ENCODE measurements at places on chromosomes 7 and 10. TPM values are rescaled to one million over a fixed set of nuclear protein-coding genes. Genes with fewer than 3 reads are reported as not detected.
A peak's percentile ranks its signal among the peaks of the same experiment; 100 is the strongest.

DNA sequence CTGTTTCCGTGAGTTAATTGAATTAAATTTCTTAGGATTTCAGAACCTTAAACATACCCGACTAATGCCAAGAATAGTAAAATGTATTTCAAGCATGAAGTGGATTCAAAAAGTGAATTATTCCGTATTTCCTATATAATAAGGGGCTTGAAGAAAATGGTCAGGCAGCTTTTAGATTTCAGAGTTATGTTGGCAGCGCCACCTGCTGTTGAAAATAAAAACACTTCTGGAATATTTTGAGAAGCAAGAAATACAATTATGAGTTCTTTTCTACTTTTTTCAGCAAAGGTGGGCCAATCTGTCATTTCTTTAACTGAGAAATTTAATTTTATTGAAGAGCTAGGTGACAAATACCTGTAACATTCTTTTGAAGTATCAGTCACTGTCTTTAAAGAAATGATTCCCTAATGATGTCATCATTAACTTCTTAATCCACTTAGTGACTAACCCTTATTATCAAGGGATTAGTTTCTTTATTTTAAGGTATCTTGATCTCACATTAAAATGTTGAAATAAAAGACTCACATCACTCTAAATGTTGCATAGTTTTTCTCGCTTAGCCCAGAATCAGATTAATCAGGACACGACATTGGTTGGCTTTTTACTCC, 36.6 kb upstream of the AGR3 start:
- peak; percentile 50 for DNase-seq

- no peak for DNase-seq
These were observed 483.0 kb upstream of the SORCS1 start for GRCh38 chr10:107647462-107647861.

- no peak for DNase-seq
These were observed 3.4 kb downstream of the H2BK1 start for GRCh38 chr7:151206914-151207313.

GRCh38 chr7:140284062-140284461, 107.3 kb upstream of the KDM7A start:
- no peak for DNase-seq

DNA sequence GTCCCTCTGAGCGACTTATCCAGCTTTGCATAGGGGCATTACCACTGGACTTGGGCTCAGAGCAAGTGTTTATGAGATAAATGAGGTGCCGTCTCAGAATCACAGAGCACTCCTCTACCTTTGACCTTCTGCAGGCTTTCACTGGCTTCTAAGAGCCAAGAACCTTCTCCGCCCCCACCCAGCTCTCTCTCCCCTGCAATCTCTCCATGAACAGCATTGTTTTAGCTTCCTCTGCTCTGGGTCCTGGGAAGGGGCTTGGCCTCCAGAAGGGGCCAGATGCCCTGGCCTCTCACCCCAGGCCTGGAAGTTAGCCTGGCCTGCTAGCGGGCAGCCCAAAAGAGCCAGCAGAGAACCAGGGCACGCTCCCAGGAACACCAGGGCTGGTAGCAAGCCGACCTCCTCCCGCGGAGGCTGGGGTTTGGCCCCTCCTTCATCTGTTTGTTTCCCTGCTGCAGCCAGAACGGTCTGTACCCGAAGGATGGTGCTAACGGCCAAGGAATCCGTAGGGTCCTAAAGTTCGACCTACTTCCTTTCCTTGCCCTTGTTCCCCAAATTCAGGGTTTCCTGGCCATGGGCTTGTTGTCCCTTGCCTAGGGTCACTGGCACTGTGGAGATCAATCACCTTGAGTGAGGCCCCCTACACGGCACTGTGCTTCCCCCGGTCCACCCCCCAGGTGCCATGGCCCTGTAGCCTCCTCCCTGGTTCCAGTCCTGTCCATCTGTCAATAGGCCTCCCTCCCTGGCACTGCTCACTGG, 18.7 kb upstream of the DDIT4 start:
- peak; percentile 66 for DNase-seq

DNA sequence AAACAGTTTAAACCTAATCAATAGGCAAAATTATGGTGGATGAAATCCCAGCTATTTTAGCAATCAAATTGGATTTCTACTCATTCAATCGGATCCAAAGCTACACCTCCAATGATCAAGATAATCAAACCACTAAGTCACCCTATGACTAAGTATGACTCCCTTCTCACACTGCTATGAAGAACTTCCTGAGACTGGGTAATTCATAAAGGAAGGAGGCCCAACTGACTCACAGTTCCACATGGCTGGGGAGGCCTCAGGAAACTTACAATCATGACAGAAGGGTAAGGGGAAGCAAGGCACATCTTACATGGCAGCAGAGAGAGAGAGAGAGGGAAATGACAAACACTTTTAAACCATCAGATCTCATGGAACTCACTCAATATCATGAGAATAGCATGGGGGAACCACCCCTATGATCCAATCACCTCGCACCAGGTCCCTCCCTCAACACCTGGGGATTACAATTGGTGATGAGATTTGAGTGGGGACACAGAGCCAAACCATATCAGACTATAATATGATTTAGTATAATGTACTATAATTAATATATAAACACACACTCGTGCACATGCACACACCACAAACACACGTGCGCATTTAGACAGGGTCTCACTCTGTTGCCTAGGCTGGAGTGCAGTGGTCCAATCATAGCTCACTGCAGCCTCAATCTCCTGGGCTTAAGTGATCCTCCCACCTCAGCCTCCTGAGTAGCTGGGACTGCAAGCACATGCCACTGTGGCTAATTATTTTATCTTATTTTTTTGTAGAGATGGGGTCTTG, 213.6 kb upstream of the FOXK1 start:
- DNase-seq = no peak

DNA sequence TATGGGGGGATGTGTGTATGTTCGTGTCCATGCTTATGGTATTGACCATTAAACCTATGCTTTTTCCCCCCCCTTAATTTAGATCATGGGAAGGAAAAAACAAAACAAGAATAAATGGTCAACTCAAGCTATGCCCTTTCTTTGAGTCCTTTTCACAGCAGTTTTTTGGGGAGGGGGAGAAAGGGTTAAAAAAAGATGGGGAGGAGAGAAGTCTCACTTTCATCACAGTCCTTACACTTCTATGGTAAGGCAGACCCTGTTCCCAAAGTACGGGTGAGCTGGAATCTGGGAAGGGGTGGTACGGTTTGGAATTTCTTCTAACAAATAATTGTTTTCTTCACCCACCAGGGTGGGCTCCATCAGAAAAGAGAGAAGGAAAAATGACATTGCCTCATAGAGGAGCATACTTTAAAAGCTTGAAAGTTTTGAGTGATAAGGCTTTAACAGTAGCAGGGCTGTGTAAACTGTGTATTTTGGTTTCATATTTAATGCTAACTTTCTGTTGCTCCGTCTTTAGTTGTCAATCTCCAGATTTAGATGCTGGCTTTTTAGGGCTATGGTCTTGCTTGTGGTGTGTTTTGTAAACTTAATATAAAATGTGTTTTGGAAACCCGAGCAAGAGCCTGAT, 180.1 kb downstream of the TCF7L2 start:
- no peak for DNase-seq

DNA sequence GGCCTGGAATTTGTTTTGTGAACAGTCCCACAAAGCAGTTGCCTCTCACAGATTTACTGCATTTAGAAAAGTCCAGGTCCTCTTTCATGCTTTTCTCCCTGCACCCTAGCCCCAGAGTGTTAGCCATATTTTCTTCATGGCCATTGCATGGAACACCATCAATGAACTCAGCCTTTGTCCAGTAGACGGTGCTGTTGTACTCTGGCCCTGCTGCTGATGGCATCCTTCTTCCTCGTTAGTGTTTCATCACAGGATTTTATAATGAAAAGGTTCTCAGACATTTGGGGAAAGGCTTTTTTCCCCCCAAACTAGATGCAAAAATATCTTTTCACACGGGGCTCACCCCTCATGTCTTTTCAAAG, 93.0 kb upstream of the SLC25A13 start:
- peak; percentile 47 for DNase-seq

DNA sequence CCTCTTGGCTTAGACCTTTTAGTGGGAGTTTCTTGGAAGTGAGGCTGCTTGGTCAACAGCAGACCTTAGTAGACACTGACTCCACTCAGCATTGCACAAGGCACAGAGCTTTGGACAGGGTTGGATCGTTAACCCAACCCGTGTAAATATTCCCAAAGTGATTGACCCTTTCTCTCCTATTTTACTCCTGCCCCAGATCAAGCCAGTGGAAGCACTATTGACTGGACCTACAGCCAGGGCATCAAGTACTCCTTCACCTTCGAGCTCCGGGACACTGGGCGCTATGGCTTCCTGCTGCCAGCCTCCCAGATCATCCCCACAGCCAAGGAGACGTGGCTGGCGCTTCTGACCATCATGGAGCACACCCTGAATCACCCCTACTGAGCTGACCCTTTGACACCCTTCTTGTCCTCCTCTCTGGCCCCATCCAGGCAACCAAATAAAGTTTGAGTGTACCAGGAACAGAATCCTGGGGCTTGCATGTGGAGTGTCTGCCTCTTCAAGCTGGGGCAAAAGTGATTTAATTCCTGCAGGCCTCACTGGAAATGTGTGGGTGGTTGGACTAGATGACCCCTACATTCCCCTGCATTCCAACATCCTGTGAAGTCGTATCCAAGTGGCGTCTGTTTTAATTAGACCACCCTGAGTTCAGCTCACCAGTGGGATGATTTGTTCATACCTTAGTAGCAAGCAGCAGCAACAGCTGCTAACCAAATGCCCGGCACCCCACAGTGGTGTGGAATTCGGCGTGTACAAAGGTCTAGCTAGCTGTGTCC, 7.5 kb downstream of the CPA1 start:
- DNase-seq = no peak

GRCh38 chr10:13717936-13718772, 131.4 kb downstream of the PRPF18 start:
- no peak for DNase-seq

DNA sequence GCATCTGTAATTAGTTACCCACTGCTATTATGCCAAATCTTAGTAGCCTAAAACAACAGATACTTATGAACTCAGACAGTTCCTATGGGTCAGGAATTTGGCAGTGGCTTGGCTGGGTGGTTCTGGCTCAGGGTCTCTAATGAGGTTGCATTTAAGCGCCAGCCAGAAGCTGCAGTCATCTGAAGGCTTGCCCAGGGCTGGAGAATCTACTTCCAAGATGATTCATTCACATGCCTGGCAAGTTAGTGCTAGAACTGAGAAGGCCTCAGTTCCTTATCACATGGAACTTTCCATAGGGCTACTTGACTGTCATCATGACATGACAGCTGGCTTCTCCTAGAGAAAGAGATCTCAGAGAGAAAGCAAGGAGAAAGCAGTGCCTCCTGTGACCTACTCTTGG, 121.3 kb downstream of the AVL9 start:
- peak; percentile 71 for DNase-seq

DNA sequence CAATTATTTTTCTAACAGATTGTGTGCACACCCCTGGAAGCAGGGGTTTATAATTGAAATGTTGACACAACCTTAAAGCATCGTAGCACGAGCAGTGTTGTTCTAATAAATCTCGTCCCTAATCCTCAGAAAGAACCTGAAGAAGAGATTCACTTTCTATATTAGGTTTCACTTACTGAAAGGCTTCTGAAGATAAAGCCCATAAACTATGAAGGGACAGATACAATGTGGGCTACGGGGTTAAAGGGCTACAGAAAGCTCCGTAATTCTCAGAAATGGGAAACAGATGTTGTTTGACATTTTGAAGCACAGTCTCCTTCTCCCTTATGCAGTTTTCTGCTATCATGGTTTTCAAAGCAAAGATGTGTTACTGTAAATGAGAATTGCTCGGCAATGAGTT, 479.6 kb downstream of the GATA3 start:
- DNase-seq = no peak

GRCh38 chr7:158824028-158824427, 5.3 kb downstream of the ESYT2 start:
- peak; percentile 41 for DNase-seq

DNA sequence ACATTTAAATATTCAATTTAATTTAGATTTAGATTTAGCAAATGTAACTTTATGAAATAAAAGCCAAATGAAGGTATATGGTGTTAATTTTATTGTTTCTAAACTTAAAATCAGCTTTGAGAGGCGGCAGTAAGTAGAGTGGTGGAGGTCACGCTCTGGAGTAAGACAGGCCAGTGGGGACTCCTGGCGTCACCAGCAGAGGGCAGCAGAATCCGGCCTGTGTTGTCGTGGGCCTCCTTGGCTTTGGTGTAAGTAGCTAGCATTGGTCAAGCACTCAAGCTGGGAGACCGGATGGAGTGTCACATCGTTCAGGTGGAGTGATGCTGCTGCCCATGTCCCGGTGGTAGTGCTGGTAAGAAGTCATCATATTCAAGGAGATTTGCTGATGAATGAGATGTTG, 98.7 kb upstream of the DNAJB6 start:
- DNase-seq = no peak

- no peak for DNase-seq
These were observed 4.9 kb downstream of the PURB start for GRCh38 chr7:44880317-44881018.

DNA sequence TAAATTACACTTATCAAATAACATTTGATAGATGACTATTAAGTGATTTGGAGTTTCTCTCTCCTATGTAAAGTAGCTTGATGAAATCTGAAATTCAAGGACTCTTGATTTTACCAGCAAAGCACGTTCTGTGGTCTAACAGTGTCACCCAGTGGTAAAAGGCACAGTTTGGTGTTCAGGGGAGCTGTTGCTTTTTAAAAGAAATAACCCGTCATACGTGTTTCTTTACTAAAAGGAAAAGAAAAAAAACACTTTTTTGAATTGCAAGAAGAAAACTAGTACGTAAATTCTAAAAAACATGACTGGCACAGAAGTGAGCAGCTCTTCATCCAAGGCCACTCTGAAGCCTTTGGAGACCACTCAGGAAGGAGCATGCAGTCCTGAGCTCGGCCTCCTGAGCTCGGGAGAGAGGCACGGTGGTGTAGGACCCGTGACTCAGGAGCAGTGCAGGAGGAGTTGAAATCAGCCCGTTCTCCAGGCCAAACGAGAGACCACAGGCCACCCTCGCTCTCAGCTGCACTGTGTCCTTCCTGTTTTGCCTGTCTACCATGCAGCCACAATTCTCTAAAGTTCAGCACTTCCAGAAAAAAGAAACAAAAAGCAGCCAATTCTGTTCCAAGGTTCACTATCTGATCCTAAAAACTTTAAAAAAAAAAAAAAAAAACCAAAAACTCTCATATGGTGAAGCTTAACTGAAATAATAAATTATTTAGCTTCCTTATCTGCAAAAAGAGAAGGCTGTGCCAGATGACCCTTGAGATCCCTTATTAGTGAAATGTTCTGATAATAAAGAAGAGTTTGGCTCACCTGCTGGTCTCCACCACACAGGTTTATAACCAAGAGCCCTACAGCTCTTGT, 212.6 kb upstream of the FRMD4A start:
- DNase-seq = peak; percentile 54

GRCh38 chr10:72309290-72310240, 35.8 kb downstream of the DDIT4 start:
- no peak for DNase-seq

The TPK1 gene
- 13.7 TPM for total RNA-seq

The GPR141 gene
- total RNA-seq = not detected

The ZNF679 gene
- not detected for total RNA-seq

The CFTR gene
- not detected for total RNA-seq

The OSBPL3 gene
- 14.1 TPM for total RNA-seq

The NOM1 gene
- total RNA-seq = 15.1 TPM

The ACBD7 gene
- total RNA-seq = 0.60 TPM

The CDK6 gene
- total RNA-seq = 24.0 TPM

The DRGX gene
- total RNA-seq = not detected

The PHYHIPL gene
- total RNA-seq = not detected

The IQUB gene
- 0.20 TPM for total RNA-seq

The CTTNBP2 gene
- not detected for total RNA-seq

The CABCOCO1 gene
- total RNA-seq = not detected

All from lung microvascular endothelial cell (primary cell).